Effector memory CD8-positive, alpha-beta T cell (primary cell): ENCODE measurements at places on chromosomes 1 and 21.

- no peak for DNase-seq
These were observed 7.7 kb upstream of the CRYBG2 start for GRCh38 chr1:26361605-26362122.

DNA sequence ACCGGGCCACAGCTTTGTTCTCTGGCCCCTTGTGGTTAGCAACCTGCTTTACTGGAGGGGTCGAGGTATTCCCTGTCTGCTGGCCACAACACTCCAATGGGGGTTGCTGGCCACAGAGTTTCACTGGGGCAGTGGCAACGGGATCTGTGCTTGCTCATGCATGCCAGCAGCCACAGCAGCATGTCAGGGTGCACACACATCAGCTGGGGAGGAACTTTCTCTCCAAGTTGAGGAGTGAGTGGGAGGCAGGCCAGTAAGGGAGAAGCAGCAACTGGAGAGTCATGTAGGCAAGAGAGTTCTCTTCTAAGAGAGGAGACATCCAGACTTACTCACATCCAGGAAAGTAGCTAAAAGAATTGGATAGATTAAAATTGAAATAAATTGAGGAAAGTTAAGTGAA, 38.0 kb downstream of the SAMD13 start:
- DNase-seq, result no peak

- DNase-seq, result peak; percentile 61
These were observed at the start of gene DHRS3 for GRCh38 chr1:12617901-12618660. Gene DHRS3 (minus strand): TSS chr1:12618210. CDS start chr1:12617348, 862 bp downstream.

GRCh38 chr1:47998396-47998990, 1.3 kb upstream of the TRABD2B start:
- no peak for DNase-seq

DNA sequence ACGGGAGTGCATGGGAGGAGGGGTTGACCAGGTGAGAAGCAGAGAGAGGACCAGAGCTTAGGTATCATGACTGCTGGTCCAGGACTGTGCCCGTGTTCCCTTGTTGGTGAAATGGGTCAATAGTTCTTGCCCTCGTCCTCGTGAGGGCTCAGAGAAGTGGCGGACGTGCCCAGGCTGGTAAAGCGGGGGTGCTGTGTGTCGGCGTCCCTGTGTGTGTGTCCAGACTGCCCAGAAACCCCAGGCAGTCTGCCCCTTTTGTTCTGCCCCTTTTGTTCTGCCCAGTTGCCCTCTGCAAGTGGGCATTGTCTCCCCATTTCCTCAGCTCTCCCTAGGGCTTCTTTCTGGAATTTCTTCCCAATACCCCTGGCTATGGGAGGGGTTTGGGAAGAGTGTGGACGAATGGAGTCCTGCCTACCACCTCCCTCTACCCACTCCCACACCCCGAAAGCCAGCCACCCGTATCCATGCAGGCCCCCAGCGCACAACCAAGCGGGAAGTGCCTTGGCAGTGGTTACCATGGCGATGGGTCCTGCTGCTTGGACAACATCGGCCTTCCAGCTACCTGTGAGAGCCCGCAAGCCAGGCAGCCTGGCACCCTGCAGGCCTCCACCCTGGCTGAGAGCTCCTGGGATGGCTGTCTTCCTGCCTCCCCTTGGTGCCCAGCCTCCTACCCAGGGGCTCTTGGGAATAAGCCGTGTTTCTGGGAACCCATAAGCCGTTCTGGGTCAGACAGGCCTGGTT, 34.7 kb downstream of the ACOT11 start:
- no peak for DNase-seq

DNA sequence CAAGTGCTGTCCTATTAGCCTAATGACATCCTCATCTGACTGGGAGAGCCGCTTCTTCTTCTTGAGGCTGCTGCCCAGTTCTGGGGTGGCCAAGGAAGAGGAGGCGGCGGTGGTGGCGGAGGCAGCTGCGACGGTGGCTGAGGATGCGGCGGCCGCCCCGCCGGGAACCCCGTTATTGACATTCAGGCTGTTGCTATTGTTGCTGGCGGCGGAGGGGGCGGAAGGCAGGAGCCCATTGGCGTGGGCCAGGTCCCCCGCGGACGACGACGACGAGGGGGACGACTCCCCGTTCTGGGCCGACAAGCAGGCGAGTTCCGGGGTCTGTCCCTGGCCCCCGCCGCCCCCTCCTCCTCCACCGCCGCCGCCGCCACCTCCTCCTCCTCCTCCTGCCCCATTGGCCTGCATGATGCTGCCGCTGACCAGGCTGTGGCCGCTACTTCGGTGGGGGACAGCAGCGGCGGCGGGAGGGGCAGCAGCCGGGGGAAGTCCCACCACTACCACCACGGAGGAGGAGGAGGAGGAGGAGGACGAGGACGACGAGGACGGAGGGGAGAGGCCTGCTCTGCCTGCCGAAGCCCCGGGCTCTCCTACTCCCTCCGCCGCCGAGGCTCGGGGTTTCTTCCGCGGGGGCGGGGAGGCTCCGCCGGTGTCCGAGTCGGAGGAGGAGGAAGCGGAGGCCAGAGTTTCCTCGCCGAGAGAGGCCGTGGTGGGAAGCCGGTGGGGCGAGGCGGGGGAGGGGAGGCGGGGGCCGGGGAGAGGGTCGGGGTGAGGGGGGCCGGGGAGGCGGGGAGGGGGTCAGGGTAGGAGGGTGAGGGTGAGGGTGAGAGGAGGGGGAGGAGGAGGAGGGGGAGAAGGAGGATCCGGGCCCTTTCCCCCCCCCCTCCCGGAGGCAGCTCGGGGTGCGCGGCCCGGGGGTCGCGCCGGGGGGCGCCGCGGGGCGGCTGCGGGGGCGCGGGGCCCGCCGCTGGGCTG, 610 bp downstream of the WDR26 start:
- DNase-seq, result peak; percentile 64

DNA sequence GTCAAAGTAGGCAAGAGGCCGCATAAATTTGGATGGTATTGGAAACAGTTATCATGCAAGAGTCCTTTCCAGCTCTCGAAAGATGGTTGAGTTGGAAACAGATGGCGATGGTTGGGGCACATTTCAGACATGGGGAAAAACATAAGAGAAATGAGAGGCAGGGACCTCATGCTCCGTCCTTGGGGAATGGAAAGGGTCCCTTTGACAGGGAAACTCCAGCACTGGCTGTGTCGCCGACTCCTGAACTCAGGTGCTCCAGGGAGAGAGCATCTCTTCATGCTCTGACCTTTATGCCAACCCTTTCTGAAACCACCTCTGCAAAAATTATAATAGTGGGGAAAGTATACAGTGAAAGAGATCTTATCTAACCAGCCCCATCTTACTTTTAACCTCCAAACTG, 36.8 kb upstream of the COL6A2 start:
- DNase-seq, result no peak

- DNase-seq, result no peak
These were observed 188.4 kb downstream of the RRAGC start for GRCh38 chr1:38671221-38671620.

DNA sequence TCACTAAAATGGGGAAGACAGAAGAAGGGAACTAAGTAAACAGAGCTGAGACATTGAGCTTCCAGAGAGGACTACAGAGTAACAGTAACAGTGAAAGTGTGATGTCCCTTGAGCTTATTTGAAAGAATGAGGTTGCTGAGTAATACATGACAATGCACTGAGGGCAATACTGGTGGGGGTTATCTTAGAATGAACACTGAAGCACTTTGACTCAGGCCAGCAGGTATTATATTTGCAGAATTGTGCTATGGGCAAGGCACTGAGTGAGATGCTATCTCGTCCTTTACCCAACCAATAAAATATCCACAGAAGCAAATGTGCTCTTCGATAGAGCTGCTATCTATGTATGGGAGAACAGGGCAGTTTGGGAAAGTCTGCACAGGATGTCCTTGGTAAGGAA, 133.2 kb downstream of the DISP1 start:
- no peak for DNase-seq

GRCh38 chr1:22398656-22399420, 52.8 kb upstream of the ZBTB40 start:
- no peak for DNase-seq

GRCh38 chr1:168135116-168135920, 1.4 kb downstream of the GPR161 start:
- no peak for DNase-seq

- no peak for DNase-seq
These were observed 21.2 kb upstream of the APOBEC4 start for GRCh38 chr1:183674339-183674738.

- DNase-seq, result no peak
These were observed 351.4 kb downstream of the NPHP4 start for GRCh38 chr1:5640845-5641244.

GRCh38 chr1:67646145-67647035, 38.6 kb upstream of the GADD45A start:
- no peak for DNase-seq

GRCh38 chr1:179229214-179230140, at the start of gene ABL2:
Gene ABL2 (minus strand): TSS chr1:179229677. CDS start chr1:179229397, 280 bp downstream.
- peak; percentile 38 for DNase-seq

- peak; percentile 20 for DNase-seq
These were observed 670 bp downstream of the CLSTN1 start for GRCh38 chr1:9822897-9823692.

- DNase-seq, result no peak
These were observed 3.4 kb upstream of the MYBPH start for GRCh38 chr1:203178821-203179666.

DNA sequence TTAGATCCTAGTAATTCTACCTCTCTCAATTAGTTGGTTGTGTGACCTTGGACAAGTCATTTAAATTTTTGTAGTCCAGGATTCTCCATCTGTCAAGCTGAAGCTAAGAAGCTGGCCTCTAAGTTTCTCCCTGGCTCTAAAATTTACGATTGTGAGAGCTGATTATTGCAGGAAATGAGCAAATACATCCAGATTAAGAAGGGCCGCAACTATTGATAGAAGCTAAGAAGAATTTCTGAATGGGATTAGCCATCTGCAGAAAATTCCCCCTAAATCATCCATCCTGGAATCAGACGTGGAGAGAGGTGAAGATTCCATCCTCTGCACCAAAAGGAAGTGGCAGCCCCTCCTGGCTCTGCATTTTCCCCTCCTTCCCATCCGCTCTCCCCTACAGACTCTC, 55.0 kb downstream of the HIVEP3 start:
- DNase-seq, result no peak

DNA sequence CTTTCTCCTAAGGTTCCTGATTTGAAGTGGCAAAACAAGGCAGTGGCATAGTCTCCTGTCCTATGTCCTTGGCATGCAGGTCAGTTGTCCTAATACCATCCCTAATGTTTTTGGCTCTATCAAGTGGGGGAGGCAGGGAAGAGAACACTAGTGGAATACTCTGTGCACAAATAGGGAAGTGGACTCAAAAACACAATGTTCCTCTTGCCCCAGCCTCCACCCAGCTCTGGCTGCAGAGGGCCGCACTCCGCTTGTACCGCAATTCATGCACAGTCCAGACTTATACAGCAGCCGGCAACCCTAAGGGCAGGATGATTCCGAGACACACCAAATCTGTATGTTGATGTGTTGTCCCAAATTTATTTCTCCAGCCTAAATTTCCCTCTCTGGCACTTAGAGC, 14.5 kb downstream of the PLEKHO1 start:
- DNase-seq, result no peak

DNA sequence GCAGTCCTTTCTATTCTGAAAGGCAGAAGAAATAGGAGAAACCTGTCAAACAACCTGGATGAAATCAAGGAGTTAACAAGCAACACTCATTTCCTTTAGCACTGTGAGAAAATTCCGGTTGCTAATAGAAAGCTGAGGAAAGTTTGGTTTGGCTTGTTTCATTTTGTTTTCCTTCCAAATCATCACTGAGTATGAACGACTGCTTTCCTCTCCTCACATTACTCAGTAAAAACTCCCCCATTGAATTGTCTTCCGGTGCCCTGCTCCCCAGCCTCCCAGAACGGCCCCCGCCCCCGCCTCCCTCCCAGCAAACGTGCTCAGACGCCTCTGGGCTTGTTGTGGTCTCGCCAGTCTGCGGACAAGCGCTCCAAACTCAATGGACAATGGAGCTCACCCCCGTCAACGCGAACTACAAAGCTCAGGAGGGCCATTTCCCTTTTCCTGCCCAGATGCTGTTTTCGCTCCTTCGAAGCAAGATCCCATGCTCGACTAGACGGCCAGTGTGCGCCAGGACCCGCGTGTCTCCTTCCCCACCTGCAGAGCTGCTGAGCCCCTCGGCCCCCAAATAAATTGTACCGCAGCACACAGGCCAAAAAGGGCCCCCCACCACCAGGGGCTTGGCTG, 747 bp downstream of the STX6 start:
- DNase-seq, result peak; percentile 17

DNA sequence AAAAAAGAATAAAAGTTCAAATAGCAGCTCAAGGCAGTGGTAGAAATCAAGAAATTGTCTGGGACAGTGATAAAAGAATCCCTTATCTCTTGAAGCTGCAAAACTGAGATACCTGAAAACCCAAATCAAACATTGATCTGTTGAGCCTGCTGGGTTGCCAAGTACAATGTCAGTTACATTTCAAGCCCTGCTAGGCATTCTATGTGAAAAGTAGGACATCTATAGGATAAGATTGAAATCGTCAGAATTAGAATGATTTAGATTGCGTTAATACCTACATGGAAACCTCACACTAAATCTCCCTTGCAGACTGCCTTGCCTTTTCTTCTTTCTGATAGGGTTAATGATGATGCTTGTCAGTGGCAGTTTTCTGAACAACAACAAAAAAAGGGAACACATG, 1684.4 kb upstream of the B3GALT2 start:
- no peak for DNase-seq

DNA sequence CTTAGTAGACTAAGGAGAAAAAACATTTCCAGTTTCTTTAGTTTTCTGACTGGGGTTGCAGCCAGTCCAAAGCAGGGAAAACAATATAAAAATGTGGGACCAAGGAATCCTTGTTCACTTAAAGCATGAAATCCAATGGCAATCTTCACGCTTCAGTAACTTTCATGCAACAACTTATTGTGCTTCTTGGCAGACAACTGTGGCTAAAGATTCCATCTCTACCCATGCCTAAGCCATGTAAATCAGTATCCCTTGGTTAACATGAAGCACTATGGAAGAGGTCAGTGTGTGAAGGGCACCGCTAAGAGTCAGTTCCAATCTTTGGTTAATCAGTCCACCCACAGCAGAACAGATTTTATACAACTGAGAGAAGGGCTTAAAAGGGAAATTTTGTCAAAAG, 201.8 kb upstream of the GREM2 start:
- DNase-seq, result no peak

DNA sequence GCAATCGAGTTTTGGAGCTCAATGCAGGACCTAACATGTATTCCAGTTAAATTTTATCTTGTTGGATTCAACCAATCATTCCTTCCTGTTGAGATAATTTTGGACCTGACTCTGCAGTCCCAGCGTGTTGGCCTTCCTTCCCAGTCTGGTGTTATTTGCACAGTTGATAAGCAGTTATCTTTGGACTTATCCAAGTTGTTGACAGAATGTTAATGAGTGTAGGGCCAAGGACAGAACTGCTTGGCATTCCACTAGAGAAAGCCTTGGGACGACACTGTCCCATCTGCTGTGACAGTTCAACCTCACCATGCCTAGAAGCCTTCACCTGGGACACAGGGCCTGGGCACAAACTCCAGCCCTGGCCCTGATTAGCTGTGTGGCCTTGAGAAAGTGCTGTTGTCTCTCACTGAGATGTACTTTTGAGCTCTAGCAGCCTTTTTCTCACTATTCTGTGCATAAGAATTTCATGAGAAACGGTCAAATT, 104.1 kb upstream of the SLC25A33 start:
- no peak for DNase-seq
